ENCODE measurements at places on chromosomes 2 and 18. TPM values are rescaled to one million over a fixed set of nuclear protein-coding genes. Genes with fewer than 3 reads are reported as not detected.

The TUBA3E gene
- polyA plus RNA-seq = not detected

The PROM2 gene
- 14.2 TPM for polyA plus RNA-seq

The EMX1 gene
- 0.06 TPM for polyA plus RNA-seq

The PAX3 gene
- 0.14 TPM for polyA plus RNA-seq

The C2orf72 gene
- 0.27 TPM for polyA plus RNA-seq

The RAX gene
- polyA plus RNA-seq = not detected

The RAB17 gene
- polyA plus RNA-seq = 13.6 TPM

The IL36G gene
- polyA plus RNA-seq = 0.42 TPM

The UGT1A5 gene
- not detected for polyA plus RNA-seq

The NRBP1 gene
- 125 TPM for polyA plus RNA-seq

The SERPINB7 gene
- polyA plus RNA-seq = not detected

The IL1R1 gene
- polyA plus RNA-seq = 109 TPM

The GAD1 gene
- 1.1 TPM for polyA plus RNA-seq

The USP14 gene
- polyA plus RNA-seq = 50.4 TPM

The WNT10A gene
- polyA plus RNA-seq = not detected

Data from right lung (tissue), 10 donors.